ENCODE measurements at places on chromosomes 6 and 20. TPM values are rescaled to one million over a fixed set of nuclear protein-coding genes. Genes with fewer than 3 reads are reported as not detected.
A peak's percentile ranks its signal among the peaks of the same experiment; 100 is the strongest.

Gene ADGRF1
- total RNA-seq, result not detected

- H3K27ac ChIP-seq, result no peak overlapping the region
- no peaks in the 10 kb centered on the region for H3K27me3 ChIP-seq
- H3K4me3 ChIP-seq, result no peak overlapping the region
- no peaks in the 10 kb centered on the region for H3K36me3 ChIP-seq
Observed at GRCh38 chr20:15986690-15987089, 586.6 kb downstream of the KIF16B start.

- no peak overlapping the region for H3K4me3 ChIP-seq
- peaks cover 11% of the 10 kb centered on the region for H3K36me3 ChIP-seq
- no peak overlapping the region for H3K27ac ChIP-seq
- peaks cover 5% of the 10 kb centered on the region for H3K4me1 ChIP-seq
Observed at GRCh38 chr20:58705208-58705926, 12.8 kb downstream of the NPEPL1 start.

DNA sequence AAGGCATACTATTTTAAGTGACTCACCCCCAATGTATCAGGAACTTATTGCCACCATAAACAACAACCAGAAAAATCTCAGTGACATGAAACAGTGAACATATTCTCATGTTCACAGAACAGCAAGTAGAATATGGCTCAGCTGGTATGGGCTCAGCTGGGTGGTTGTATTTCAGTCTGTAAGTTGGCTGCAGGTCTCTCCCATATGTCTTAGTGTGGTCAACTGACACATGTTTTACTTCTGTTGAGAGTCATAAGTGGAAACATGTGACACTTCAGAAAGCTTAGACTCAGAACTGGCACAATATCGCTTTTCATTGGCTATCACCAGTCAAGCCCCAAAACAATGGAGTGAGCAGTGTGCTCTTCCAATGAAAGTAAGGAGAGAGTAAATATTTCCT, 574.1 kb downstream of the HAO1 start:
- H3K36me3 ChIP-seq, result no peaks in the 10 kb centered on the region
- no peak overlapping the region for H3K27ac ChIP-seq
- no peaks in the 10 kb centered on the region for H3K4me1 ChIP-seq
- H3K27me3 ChIP-seq, result no peaks in the 10 kb centered on the region
- no peak overlapping the region for H3K4me3 ChIP-seq

Gene IL17F
- not detected for total RNA-seq

GRCh38 chr6:83389606-83390005, 41.2 kb downstream of the ME1 start:
- no peak overlapping the region for H3K27ac ChIP-seq
- no peaks in the 10 kb centered on the region for H3K27me3 ChIP-seq
- H3K36me3 ChIP-seq, result no peaks in the 10 kb centered on the region
- H3K4me3 ChIP-seq, result no peak overlapping the region
- DNase-seq, result no peak
- H3K4me1 ChIP-seq, result no peaks in the 10 kb centered on the region

Gene KHDC1L
- not detected for total RNA-seq

- H3K4me3 ChIP-seq, result no peak overlapping the region
- no peak overlapping the region for H3K27ac ChIP-seq
- DNase-seq, result no peak
- H3K27me3 ChIP-seq, result peaks cover 14% of the 10 kb centered on the region
Observed at GRCh38 chr20:62872184-62872847, 10.7 kb upstream of the TCFL5 start.

GRCh38 chr6:111912904-111913303, 39.7 kb upstream of the FYN start:
- H3K27ac ChIP-seq, result no peak overlapping the region
- no peaks in the 10 kb centered on the region for H3K27me3 ChIP-seq
- H3K4me1 ChIP-seq, result peaks cover 2% of the 10 kb centered on the region
- H3K4me3 ChIP-seq, result no peak overlapping the region

- H3K27me3 ChIP-seq, result peaks cover 10% of the 10 kb centered on the region
- no peak overlapping the region for H3K27ac ChIP-seq
- H3K36me3 ChIP-seq, result no peaks in the 10 kb centered on the region
- no peak overlapping the region for H3K4me3 ChIP-seq
Observed at GRCh38 chr6:39929039-39929732, 5.1 kb downstream of the MOCS1 start.

DNA sequence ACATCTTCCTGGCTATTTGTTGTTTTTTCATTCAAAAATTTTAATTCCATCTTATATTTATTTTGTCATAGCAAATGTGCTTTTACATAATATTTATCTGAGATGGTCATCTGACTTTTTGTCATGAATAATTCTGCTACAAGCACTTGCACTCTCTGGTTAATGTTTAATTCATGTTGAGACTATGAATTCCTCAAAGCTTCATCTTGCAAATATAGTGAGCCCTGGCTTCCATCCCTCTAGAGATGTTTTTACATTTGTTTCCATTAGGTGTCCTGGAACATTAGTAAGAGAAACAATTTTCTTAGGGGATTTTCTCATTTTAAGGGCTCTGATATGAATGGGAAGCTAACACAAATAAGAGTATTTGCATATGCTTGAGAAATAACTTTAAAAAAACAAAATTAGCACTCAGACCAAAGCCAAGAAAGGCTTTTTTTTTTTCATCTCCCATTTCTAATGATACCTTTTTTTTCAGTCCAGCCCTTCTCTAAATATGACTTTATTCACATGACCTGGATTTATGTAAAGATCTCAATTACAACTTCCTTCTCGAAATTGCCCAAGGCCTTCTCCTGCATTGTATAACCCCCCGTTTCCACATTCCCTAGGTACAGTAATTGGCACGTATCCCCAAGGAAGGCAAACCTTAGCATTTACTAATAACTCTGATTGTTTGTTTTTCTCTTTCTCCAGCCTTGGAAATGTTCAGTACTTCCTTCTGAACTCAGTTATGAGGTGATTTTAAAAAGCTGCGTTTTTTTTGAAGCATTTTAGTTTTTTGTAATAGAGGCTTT, 797.0 kb upstream of the GJE1 start:
- no peaks in the 10 kb centered on the region for H3K27me3 ChIP-seq
- H3K4me1 ChIP-seq, result no peaks in the 10 kb centered on the region
- no peak overlapping the region for H3K4me3 ChIP-seq
- H3K36me3 ChIP-seq, result no peaks in the 10 kb centered on the region

- no peak for DNase-seq
- no peaks in the 10 kb centered on the region for H3K27me3 ChIP-seq
Observed at GRCh38 chr6:2179950-2180349, 65.5 kb downstream of the GMDS start.

Gene JPH2
- not detected for total RNA-seq

DNA sequence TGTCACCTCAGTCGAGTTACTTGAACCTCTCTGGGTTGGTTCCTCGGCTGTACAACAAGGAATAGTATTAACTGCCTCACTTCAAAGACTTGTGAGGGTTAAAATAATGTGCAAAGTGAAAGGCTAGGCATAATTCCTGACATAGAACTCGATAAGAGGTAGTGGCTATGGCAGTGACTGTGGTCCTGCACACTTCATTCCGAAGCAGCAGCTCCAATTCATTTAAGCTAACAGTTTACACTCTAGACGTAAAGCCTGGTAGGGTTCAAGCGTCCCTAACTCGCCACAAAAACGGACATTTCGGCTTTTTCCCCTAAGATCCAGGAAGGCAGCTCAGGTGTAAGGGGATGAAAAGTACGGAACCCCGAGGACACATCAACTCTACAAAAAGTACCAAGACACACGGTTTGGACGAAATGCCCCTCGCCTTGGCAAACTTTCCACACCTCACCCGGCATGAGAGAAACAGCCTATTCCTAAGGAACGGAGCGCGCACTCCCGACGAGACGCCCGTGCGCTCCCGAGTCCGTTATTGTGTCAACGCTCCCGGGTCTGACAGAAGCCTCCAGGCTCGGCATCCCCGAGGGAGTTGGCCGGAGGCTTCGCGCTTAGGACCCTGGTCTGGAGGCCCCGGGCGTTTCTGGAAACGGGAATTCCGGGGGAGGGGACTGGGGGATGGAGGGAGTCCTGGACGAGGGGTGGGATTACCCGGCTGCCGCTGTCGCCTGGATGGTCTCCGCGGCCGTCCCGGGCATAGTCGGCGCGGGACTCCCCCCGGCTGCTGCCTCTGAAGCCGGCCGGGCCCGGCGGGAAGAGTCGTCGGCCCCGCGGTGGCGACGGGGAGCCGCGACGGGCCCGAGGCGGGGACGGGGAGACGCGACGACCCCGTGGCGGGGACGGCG, 937 bp downstream of the ZNF318 start:
- peaks cover 26% of the 10 kb centered on the region for H3K4me1 ChIP-seq
- peaks cover 7% of the 10 kb centered on the region for H3K36me3 ChIP-seq
- H3K27ac ChIP-seq, result peak overlapping the region; percentile 77
- H3K4me3 ChIP-seq, result peak overlapping the region; percentile 79

DNA sequence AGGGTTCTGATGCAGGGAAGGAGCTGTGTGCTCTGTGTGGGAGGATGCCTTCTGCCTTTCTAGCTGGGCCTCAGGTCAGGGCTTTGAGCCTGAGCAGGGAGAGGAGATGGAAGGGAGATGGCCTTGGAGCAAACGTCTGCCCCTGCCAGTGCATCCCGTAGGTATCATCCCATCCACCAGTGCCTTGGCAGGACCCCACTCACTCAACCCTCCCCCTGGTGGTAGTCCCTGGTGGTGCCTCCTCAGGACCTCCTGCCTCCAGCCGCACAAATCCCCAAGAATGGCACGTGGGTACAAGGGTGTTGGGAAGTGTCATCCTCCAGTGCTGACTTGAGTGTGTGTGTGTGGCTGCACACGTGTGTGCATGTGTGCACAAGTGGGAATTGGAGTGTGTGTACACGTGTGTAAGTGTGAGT, 23.1 kb upstream of the MICB start:
- H3K4me1 ChIP-seq, result peaks cover 17% of the 10 kb centered on the region
- peaks cover 9% of the 10 kb centered on the region for H3K36me3 ChIP-seq
- H3K27me3 ChIP-seq, result no peaks in the 10 kb centered on the region
- no peak overlapping the region for H3K27ac ChIP-seq

Gene LRRN4
- total RNA-seq, result not detected

DNA sequence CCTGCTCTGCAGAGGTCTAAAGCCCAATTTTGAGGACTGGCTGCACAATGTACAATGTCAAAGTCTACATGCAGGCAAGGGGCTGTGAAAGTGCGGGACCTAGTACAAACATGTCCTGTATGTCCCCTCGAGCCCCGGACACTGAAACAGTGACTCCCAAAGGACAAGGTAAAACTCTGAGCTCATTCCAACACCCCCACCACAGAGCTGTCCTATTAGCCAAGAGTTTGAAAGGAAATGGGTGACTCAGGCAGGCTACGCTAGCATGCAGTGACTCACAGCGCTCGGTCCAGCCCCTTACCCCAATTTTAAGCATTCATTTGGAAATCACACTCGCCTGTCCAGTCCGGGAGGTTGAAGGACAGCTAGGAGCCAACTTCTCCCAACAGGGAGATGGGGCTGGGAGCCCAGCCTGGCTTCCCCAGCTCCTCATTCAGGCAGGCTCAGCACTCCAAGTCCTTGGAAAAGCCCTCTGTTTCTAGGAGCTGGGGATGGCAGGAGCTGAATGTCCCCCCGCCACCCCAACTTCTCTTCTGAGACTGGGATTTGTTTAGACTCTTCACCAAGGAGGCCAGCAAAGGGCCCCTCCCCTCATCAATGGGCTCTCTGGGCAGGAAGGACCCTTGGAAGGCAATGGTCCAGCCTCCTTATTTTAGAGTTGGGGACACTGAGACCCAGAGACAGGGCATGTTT, 3.9 kb downstream of the SDC4 start:
- H3K27ac ChIP-seq, result no peak overlapping the region
- no peaks in the 10 kb centered on the region for H3K27me3 ChIP-seq
- H3K4me3 ChIP-seq, result no peak overlapping the region

GRCh38 chr20:13277663-13278295, 56.7 kb downstream of the ISM1 start:
- H3K4me3 ChIP-seq, result no peak overlapping the region
- H3K27ac ChIP-seq, result no peak overlapping the region
- DNase-seq, result no peak
- no peaks in the 10 kb centered on the region for H3K36me3 ChIP-seq
- peaks cover 2% of the 10 kb centered on the region for H3K27me3 ChIP-seq
- H3K4me1 ChIP-seq, result no peaks in the 10 kb centered on the region

Gene ZNF133
- total RNA-seq, result 8.3 TPM

GRCh38 chr20:6397115-6397514, 274.3 kb upstream of the FERMT1 start:
- H3K27ac ChIP-seq, result no peak overlapping the region
- H3K4me3 ChIP-seq, result no peak overlapping the region
- no peak for DNase-seq

- H3K4me3 ChIP-seq, result no peak overlapping the region
- H3K27ac ChIP-seq, result no peak overlapping the region
- H3K27me3 ChIP-seq, result no peaks in the 10 kb centered on the region
- H3K4me1 ChIP-seq, result peaks cover 2% of the 10 kb centered on the region
- no peaks in the 10 kb centered on the region for H3K36me3 ChIP-seq
Observed at GRCh38 chr6:25342802-25343201, 63.6 kb downstream of the CARMIL1 start.

Gene ARFGEF3
- total RNA-seq, result 0.07 TPM

Gene TMEM200A
- 5.0 TPM for total RNA-seq

Data from activated CD8-positive, alpha-beta memory T cell treated with anti-CD3 and anti-CD28 coated beads, Interleukin-2, amount 10 ng/mL, durations not matched to agents 7 days and 5 days (primary cell).